Left ventricle myocardium superior (tissue), 1 donor: ENCODE measurements at places on chromosomes 6 and 20.

- DNase-seq = no peak
These were observed 47.1 kb upstream of the TBC1D7 start for GRCh38 chr6:13375360-13375878.

GRCh38 chr6:84161190-84161589, 66.3 kb downstream of the CEP162 start:
- DNase-seq = no peak

GRCh38 chr6:6942831-6943230, 164.9 kb upstream of the RREB1 start:
- peak; percentile 80 for DNase-seq

DNA sequence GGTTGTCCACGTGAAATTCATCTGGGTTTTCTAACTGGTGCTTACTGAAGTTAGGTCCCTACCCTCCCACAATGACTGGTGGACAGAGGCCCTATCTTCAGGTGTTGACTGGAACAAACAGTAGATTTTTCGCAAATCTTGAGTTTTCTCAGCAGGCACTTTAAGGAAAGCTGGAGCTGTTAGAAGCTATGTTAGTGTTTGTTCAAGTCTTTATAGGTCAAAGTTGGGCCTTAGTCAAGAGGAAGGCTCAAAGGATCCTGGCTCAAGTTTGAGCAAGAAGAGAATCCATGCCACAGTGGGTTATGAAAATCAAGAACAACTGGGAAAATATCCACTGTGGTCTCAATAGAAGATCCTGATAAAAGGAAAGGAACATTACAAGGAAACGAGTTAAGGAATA, 48.5 kb upstream of the ELOVL5 start:
- no peak for DNase-seq

GRCh38 chr20:25308671-25309394, 60.9 kb downstream of the PYGB start:
- DNase-seq = peak; percentile 26

DNA sequence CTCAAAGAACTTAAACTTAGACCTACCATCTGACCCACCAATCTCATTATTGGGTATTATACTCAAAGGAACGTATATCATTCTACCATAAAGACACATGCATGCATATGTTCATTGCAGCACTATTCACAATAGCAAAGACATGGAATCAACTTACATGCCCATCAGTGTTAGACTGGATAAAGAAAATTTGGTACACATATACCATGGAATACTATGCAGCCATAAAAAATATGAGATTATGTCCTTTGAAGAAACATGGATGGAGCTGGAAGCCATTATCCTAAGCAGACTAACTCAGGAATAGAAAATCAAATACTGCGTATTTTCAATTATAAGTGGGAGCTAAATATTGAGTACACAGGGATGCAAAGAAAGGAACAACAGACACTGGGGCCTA, 166.4 kb upstream of the GLP1R start:
- DNase-seq = no peak

GRCh38 chr20:20002101-20002998, 14.8 kb upstream of the NAA20 start:
- DNase-seq = no peak

DNA sequence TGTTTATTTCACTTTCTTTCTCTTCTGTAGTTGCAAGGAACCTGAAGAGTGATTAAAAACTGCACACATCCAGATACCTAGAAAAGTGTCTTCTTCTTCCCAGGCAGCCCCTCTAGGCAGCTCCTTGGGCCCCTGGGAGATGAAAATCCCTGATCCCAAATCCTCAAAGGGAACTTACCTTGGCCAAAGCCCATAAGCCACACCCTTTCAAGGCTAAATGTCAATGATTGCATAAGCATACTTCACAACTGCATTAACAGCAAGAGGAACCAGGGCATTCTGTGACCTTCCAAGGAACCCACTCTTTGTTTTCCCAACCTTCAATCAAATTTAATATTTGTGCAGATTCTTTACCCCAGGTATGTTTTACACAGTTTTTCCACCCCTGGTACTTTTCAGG, 4.4 kb upstream of the HMGN3 start:
- DNase-seq = no peak

DNA sequence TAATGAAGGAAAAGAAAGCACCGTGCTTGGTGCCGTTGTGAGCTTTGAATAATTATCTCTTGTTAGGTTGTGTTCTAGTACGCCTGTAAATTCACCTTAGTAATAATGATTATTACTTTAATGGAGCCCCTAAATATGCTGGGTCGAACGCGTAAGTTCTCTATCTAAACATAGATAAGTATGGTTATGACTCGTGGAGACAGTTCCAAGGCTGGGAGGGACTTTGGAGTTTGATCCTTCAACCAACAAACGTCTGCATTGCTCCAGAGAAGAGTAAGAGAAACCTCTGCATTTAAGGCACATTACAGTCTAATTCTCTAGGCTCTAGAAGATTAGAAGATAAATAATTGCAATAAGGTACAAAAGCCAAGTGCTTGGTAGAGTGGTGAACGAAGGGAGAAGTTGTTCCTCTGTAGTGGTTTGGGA, 514 bp downstream of the ACOT13 start:
- no peak for DNase-seq

DNA sequence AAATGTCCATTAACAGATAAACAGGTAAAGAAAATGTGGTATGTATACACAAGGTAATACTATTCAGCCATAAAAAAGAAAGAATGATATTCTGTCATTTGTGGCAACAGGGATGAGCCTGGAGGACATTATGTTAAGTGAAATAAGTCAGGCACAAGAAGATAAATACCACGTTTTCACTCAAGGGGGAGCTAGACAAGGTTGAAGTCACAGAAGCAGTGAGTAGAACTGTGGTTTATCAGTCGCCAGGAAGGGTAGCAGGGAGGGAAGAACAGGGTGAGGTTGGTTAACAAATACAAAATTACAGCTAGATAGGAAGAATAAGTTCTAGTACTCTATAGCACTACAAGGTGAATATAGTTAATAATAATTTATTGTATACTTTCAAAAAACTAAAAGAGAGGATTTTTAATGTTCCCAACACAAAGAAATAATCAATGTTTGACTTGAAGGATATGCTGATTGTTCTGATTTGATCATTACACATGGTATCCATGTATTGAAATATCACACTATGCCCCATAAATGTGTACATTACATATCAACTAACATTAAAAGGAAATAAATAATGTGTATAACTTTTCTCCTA, 21.1 kb downstream of the RTN4IP1 start:
- no peak for DNase-seq

GRCh38 chr20:57013741-57014140, 252.7 kb downstream of the BMP7 start:
- DNase-seq = no peak

GRCh38 chr6:40912158-40912946, 126.7 kb downstream of the UNC5CL start:
- peak; percentile 43 for DNase-seq

DNA sequence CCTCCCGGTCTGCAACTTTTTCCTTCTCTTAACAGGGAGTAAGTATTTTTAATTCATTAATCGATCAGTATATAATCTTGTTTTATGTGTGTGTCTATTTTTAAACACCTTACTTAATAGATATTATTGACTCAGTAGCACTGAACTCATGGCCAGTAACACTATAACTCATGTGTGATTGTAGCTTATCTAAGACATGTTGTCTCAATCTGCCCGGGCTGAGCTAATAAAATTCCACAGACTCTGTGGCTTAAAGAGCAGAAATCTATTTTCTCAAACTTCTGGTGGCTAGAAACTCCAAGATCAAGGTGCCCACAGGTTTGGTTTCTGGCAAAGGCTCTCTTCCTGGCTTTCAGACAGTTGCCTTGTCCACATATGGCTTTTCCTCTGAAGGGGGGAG, 68.8 kb upstream of the TNFAIP3 start:
- no peak for DNase-seq

- DNase-seq = no peak
These were observed 497.4 kb upstream of the SULF2 start for GRCh38 chr20:48282591-48283228.

GRCh38 chr6:35008858-35009257, 119.8 kb downstream of the ANKS1A start:
- DNase-seq = no peak

DNA sequence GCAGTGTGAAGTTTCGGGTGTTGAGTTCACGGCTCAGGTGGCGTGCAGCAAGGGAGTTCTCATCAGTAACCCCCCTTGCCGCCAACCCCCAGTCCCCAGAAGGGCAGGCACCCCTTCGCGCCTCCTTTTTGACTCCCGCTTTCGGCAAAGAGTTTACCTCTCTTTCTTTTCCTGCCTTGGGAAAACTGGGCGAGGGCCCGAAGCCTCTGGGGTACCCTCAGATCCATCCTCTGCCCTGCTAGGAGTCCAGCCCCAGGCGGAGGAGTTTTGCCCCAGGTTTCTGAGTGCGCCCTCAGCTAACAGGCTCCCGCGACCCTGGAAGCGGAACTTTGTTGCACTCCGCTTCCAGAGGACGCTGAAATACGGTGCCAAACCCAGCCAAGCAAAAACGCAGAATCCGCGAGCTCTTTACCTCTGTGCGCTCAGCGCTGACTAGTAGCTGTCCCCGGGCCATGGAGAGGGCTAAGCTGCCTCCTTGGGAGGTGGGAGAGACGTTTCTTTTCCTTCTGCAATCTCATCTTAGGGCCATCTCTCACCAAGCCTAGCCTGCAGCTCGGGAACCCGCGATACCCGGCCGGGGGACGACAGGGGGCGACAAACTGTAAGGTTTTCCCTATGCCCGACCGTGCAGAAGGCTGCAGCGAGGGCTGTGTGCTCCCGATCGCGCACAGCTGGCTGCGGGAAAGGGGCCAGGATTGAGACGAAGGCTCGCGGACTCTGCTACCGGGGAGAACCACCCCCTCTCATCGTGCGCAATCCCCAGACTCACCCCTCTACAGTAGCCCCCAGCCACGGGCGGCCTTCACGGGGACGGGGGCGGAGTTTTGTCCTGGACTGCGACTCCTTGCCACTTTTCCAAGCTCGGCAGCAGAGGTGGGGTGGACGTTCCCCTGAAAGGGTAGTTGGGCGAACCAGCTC, 2.7 kb upstream of the PAX1 start:
- peak; percentile 59 for DNase-seq

DNA sequence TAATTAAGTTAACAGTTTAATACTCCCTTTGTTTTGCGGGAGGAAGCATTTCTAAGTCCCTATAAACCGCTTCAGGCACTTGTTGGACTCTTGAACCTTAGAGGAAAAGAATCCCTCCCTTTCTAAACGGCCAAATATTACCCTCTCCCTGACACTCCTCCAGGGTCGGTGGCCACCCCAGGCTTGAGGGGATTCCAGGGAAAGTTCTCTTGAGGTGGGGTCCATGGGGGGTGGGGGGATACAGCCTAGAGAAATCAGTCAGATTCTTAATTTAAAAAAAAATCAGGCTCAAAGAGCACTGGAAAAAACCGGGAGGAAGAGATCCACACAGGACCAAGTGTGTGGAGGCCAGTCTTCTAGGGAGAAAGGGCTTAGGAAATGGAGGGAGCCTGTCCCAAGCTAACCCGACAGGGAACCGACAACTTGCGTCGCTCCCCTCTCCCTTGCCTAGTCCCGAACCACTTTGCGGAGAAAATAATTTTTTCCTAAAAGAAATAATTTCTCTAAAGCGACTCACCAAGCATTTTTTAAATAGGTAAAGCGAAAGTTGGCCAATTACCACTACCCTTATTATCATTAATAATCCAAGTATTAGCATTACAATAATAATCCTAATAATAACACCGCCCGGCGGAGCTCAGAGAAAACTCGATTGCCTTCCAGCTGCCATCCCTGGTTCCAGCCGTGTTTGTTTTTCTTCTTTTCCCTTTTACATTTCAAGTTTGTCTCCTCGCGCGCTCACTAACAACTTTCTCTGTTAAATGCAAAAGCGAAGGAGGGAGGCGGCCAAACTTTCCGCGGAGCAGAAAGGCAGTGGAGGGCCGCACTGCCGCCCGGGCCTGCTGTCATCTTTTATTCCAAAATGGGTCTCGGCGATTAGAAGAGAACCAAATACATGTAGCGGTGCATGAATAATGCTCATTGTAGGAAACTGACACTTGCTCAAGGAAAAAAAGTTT, 4.8 kb downstream of the NR2E1 start:
- DNase-seq = no peak

DNA sequence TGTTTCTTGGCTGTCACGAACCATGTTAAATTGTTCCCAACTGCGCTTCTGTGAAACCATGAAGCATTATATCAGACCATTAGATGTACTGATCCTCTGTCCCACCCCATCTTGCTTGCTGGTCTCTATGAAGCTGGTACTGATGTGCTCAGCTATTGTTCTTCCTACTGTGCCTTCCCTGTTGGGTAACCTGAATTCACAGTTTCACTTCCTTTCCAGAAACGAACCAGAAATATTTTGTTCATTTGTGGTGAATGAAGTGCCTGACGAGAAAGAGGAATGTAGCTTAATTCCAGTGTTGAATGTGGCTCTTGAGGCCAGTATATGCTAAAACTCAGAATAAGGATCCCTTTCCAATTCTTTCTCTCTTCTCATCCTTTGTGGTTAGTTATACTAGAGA, 58.1 kb upstream of the SNAP91 start:
- DNase-seq = no peak

- no peak for DNase-seq
These were observed 168.0 kb downstream of the ZFAND3 start for GRCh38 chr6:37987559-37987958.

DNA sequence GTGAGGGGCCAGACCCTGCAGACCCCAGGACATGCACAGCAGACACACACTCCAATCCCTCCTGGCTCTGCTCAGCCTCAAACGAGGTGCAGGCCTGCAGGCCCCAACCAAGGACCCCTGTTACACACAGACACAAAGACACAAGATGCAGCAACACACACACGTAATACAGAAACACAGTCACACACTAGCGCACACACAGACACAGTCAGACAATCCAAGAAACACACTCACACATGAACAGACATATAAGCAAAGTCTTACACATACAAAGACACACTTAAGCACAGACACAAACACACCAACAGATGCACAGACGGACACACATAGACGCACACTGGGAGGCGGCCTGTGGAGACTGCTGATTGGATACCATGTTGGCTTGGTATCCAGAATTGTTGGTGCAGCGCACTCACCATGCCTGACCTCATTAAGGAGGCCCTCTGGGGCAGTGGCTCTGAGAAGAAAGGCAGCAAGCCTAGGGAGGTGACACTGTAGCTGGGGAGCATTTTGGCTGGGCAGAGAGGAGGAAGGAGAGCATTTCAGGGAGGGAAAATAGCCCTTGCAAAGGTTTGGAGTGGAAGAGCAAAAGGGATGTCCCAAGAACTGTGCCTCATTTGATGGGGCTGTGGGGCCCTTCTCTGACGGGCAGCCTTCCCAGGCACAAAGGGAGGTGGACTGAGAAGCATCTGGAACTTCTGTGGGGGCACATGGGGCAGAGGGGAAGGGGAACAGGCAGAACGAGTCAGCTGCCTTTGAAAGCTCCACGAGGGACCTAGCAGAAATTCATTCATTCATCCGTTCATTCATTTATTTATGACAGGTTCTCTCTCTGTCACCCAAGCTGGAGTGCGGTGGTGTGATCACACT, 1.4 kb upstream of the HSPA12B start:
- no peak for DNase-seq

DNA sequence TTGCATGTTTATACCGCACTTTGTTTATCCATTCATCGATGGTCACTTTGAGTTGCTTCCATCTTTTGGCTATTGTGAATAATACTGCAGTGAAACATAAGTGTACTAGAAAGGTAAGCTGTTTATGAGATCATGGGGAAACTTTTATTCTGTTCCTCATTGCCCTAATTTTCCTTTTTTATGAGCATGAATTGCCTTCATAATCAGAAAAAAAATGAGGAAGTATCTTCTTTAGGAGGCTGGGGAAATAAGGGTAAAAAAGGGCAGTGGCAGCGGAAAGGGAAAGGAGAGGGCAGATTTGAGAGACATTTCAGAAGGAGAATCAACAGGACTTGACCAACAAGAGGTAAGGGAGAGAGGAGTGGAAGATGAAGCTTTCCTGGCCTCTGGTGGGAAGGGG, 14.3 kb upstream of the SERINC3 start:
- no peak for DNase-seq
